ENCODE measurements at places on chromosomes 12 and 14. TPM values are rescaled to one million over a fixed set of nuclear protein-coding genes. Genes with fewer than 3 reads are reported as not detected.
A peak's percentile ranks its signal among the peaks of the same experiment; 100 is the strongest.

DNA sequence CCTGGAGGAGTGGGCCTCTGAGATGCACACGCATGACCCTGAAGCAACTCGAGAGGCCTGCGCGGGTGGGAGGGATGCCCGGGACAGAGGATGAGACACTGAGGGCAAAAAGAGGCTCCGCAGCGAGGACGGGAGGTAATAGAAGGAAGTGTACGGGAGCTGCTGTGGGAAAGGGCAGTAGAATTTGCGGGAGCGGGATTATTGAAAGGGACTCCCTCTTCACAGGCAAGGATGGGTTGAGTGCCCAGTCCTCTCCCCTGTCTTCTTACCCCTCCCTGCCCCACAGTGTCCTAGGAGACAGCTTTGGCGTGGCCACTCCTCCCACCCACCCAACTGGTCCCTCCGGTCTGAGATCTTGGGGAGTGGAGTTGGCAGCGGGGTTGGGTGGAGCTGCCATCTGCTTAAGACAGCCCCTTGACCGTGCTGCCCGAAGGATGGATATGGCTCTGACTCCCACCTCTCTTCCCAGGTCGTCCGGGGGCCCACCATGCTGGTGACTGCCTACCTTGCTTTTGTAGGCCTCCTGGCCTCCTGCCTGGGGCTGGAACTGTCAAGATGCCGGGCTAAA lies 15.7 kb upstream of the ESPL1 start:
- H3K4me3 ChIP-seq, result peak overlapping the region; percentile 99
- H3K27me3 ChIP-seq, result no peaks in the 10 kb centered on the region
- DNase-seq, result peak; percentile 82
- peaks cover 19% of the 10 kb centered on the region for H3K4me1 ChIP-seq
- peak overlapping the region; percentile 84 for H3K27ac ChIP-seq

- peak overlapping the region; percentile 67 for H3K27ac ChIP-seq
- no peaks in the 10 kb centered on the region for H3K36me3 ChIP-seq
- DNase-seq, result peak; percentile 44
- H3K27me3 ChIP-seq, result no peaks in the 10 kb centered on the region
Observed at GRCh38 chr14:85234156-85235025, 295.6 kb upstream of the FLRT2 start.

DNA sequence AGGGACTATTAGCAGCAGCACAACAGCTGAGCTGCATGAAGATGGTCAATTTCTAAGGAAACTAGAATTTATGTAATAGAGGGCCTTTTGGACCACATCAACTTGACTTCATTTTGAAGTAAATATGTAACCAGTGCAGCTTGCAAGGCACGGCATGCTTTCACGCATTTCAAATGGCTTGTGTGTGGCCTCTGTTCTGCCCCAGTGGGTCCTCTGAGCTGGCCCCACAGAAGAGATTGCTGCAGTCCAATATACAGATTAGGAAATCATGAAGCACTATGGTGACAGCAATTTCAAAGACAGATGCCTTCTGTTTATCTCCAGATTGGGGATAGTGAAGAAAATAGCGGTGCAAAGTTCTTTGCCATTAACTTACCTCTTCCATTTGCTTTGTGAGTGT lies 101.4 kb downstream of the PDZRN4 start:
- no peaks in the 10 kb centered on the region for H3K36me3 ChIP-seq
- H3K4me1 ChIP-seq, result peaks cover 31% of the 10 kb centered on the region
- DNase-seq, result no peak

DNA sequence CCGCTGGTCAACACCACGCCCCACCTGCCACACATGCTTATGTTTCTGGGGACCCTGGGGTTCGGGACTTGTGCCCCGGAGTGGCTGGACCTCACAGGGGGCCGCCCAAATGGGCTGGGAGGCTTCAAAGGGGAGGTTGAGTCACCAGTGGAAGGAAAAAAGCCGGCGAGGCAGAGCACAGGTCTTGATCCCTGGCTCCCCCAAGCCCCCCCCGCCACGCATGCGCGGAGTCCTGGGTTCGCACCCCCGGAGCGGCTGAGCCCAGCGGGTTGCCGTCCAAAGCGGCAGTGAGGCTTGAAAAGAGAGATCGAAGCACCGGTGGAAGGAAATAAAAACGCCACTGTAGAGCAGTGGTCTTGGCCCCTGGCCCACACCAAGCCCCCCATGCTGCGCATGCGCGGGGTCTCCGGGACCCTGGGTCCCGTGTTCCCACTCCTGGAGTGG lies 313.5 kb downstream of the ALG10 start:
- H3K4me1 ChIP-seq, result peaks cover 24% of the 10 kb centered on the region
- no peak overlapping the region for H3K27ac ChIP-seq
- H3K4me3 ChIP-seq, result peak overlapping the region; percentile 64

- no peaks in the 10 kb centered on the region for H3K27me3 ChIP-seq
- no peak overlapping the region for H3K27ac ChIP-seq
- no peaks in the 10 kb centered on the region for H3K36me3 ChIP-seq
- no peak for DNase-seq
Observed at GRCh38 chr12:19444097-19444496, 4.8 kb downstream of the AEBP2 start.

- H3K27ac ChIP-seq, result no peak overlapping the region
- no peaks in the 10 kb centered on the region for H3K27me3 ChIP-seq
- H3K4me3 ChIP-seq, result no peak overlapping the region
- no peak for DNase-seq
- no peaks in the 10 kb centered on the region for H3K4me1 ChIP-seq
Observed at GRCh38 chr12:110802489-110802888, 44.3 kb upstream of the CCDC63 start.

- no peak overlapping the region for H3K27ac ChIP-seq
- H3K27me3 ChIP-seq, result no peaks in the 10 kb centered on the region
- peaks cover 16% of the 10 kb centered on the region for H3K4me1 ChIP-seq
- DNase-seq, result peak; percentile 17
- H3K4me3 ChIP-seq, result peak overlapping the region; percentile 77
Observed at GRCh38 chr12:53726946-53727309, 324 bp downstream of the CALCOCO1 start.

The B3GNT4 gene
- total RNA-seq, result 4.0 TPM

The ASPG gene
- not detected for total RNA-seq
